NCI-H1092 (cell line): ENCODE measurements at places on chromosomes 3 and 15.

DNA sequence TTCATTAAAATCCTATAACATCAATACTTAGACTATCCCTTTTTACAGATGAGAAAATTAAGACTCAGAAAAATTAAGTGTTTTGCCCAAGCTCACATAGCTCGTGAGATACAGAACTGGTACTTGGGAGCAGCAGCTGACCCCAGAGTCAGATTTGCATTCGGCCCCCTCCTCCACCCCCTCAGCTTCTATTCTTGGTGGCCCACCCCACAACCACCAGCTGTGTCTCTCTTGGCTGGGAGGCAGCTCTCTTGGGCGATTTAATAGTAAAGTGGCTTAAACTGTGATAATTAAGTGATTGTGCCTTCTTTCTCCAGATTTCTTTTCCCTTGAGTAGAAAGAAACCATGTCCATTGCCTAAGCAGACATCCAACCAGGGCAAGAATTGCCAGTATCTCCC, 203.6 kb upstream of the PDZRN3 start:
- DNase-seq, result no peak

DNA sequence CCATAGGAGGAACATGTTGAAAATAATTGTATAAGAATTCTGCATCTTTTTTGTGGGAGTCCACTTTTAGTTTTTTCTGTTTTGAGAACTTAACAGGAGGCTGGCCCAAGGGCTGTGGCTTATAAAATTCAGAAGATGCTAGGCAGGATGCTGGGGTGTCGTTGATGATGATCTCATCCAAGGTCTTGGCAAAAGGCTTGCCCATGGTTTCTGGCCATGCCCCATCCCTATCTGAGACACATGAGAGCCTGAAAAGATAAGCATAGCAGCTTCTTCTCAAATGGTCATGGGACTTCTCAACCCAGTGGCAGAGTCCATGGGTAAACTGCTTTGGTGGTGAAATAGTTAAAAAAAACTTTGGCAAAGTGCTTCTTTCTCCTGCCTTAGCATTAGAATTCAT, 35.2 kb downstream of the CMSS1 start:
- DNase-seq, result no peak

- no peak for DNase-seq
These were observed 321.2 kb downstream of the WDR72 start for GRCh38 chr15:53437985-53438841.

GRCh38 chr3:4356546-4357410, 53.6 kb downstream of the SETMAR start:
- no peak for DNase-seq

DNA sequence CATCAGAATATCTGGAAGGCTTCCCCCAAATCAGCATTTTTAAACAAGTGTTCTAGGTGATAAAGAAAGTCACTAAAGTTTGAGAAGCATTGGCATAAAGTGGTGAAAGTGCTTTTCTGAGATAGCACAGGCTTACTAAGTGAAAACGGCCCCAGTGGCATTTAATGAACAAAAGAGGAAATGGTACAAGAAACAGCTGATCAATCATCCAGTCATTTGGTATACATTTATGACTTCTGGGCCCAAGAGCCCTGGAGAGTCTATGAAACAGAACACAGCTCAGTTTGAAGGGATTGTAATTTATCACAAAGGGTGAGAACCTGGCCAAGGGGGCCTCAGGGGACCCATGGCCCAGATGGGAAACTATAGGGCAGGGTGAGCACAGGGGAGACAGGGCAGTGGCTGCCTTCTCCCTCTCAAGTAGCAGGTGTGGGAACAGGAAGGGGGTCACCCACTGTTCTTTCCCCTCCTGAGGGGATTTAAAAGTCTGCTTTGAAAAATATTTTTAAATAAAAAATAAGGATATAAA, 265.5 kb upstream of the ROPN1 start:
- DNase-seq, result no peak

- DNase-seq, result no peak
These were observed 4.8 kb upstream of the CSK start for GRCh38 chr15:74776821-74777768.

DNA sequence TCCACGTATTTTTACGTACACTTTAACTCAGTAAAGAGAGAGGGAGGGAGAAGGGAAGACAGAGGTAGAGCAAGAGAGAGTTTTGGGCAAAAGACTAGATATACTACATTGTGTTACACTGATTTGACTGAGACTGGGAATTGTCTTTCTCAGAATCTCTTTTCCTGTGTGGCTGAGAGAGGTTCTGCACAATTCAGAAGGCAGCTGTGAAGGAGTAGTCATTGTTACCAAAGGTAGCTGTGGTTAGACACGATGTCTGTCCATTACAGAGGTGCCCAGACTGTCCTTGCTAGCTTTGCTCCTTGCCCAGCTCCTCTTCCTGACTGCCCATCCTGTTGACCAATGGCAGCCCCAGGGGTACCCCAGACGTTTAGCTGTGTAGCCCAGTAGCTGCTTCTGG, 577.5 kb upstream of the CBLB start:
- no peak for DNase-seq

DNA sequence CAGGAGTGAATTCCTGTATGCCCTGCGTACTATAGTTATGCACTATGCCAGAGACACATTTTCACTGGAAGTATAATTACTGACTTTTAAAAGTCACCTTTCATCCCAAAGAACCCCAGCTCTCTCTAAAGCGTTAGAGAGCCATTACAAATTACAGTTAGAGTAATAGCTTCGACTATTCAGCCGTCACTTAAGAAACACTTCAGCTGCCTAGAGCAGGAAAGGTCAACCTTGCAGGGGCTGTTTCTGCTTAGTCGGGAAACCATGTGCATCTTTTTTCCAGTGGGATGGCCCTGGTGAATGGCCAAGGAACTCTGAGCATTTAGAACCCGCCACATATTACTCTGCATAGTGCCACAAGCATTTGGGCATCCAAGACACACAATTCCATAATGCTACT, 235.9 kb downstream of the ARRDC4 start:
- DNase-seq, result no peak

- DNase-seq, result no peak
These were observed 61.2 kb upstream of the STRIT1 start for GRCh38 chr3:155354658-155355057.

DNA sequence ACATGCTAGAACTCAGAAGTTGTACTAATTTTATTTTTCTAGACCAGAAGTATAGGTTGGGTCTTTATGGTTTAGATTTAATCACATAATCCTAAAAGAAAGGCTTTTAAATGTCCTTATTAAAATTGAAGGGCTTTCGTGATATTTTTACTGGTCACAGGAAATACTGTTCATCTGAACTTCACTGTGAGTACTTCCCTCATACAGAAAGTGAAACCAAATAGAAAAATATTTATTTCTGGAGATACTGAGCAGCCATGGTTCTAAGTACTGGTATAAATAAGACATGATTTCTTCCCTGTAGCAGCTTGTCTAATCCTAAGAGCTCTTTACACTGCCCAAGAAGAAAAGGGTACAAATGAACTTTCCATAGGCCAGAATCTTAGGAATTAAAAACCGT, 2.0 kb downstream of the SNRK start:
- DNase-seq, result no peak

DNA sequence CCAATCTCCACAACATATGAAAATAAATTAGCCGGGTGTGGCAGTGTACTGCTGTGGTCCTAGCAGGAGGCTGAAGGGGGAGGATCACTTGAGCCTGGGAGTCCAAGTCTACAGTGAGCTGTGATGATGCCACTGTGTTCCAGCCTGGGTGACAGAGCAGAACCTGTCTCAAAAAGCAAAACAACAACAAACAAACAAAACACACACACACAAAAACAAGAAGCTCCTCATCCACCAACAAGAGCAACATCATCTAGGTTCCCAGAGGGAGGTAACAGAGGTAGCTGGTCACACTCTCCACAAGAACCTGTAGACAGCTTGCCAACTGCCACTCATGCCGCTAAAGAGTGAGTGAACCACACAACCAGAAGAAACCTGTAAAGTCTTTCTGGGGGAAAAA, 34.8 kb downstream of the PTPN9 start:
- DNase-seq, result no peak

DNA sequence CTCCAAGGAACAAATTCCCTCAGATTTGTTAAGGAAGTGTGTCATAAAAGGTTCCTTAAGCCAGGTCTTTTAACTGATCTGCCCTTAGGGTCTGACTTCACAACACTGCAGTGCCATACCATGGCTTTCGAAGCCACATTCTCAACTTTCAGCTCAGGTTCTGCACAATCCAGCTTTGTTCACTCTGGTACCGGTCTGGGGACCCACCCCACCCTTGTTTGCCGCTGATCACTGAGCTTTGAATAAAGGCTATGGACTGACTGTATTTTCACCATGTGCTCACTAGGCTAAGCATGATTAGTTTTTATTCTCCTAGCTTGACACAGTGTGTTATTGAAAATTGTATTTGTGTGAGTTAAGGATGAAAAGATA, 15.9 kb downstream of the SNX1 start:
- no peak for DNase-seq

GRCh38 chr3:27312044-27312668, 57.0 kb downstream of the NEK10 start:
- no peak for DNase-seq

DNA sequence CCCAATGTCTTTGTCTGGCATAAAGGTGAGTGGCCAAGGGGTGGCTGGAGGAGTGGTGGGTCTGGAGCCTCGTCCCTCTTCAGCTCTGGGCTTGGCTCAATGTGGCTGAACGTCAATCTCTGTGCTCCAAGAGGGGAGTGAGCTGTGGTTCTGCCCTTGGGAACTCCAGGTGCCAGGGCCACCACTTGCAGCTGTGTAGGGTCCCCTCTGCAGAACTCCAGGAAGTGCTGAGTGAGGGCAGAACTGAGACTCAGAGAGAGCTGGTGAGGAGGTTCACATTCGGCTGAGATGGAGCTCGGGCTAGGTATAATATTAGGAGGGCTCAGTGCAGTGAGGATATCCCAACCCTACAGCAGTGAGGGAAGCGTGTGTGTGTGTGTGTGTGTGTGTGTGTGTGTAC, 11.6 kb downstream of the DUOX1 start:
- DNase-seq, result no peak

DNA sequence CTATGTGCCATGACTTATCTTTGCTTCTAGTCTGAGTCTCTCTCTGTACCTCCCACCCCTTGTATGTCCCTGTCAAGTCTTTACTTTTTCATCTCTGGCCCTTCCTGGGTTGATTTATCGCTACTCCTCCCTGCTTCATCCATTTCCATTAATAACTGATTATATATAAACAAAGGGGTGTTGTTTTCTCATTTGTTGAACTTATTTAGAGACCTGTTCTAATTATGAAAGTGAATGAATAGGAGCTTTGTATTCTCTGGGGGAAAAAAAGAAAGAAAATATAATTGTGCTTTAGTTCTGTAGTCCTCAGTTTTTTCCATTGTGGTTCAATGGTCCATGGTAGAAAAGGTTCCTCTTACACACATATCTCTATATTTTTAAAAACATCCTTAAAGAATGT, 328.9 kb upstream of the PPP2R3A start:
- no peak for DNase-seq

- no peak for DNase-seq
These were observed 24.5 kb upstream of the SLC15A2 start for GRCh38 chr3:121869736-121870135.

GRCh38 chr15:25864966-25865365, 1.8 kb upstream of the ATP10A start:
- DNase-seq, result no peak

DNA sequence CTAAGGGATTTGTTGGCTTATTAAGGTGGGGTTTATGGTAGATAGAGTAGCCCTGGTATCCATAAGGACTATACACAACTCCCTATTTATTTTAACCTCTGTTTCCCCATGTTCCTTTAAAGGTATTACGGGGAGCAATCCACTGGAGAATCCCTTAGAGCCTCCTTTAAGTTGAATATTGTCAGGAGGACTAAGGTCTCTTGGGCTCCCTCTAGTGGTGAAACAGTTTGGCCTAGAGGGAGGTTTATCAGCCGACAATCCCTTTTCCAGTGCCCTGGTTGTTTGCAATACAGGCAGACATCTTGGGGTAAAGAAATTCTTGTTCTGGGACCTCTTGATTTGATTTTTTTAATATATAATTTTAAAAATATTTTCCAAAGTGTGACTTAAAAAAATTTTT, 12.9 kb downstream of the OPA1 start:
- DNase-seq, result no peak

DNA sequence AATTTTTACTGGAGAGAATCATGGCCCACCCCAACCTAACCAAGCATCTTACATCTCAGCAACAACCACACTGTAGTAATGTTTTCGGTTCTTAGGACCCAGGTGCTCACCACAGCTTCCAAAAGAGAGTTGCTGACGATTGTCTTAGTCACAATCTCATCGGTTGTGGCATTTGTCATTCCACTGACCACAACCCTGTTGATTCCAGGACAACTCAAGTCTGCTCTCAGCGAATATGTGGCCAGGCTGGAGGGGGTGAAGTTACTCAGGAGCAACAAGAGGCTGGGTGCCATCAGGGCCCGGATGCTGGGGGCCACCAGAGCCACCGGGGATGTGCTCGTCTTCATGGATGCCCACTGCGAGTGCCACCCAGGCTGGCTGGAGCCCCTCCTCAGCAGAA, 25.9 kb downstream of the GALNT15 start:
- no peak for DNase-seq

DNA sequence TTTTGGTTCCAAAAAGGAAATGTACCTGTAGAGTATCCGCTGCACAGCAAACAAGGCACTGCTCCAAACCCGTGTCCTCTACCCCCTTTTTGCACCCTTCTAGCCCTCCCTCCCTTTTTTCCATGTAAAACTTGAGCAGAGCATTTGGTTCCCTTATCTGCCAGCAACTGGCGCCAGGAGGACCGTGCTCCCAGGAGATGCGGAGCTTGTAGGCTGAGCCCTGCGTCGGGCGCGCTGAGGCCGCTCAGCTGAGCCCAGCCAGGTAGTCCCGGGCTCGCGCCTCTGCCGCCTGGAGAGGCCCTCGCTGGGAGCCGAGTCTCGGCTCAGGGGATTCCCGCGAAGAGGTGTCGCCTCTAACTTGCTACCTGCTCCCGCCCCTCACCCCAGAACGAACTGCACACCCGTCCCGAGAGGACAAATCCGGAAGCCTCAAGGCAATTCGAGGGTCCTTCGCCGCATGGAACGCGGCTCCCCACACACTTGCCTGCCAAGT, 575 bp downstream of the TRPM7 start:
- no peak for DNase-seq

DNA sequence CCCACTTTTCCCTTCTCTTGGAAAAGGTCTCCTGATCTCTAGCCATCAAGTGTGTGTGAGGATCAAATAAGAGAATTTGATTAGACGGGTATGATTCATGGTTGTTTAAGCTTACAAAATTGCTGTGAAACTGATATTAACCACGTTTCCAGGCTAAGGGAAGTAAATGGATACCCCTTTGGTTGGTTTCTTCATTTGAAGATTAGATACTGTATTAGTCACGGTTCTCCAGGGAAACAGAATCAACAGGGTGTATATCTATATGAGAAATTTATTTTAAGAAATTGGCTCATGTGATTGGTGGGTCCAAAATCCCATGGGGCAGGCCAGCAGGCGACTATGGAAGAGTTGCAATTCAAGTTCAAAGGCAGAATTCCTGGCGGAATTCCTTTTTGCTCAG, 112.7 kb upstream of the SELENOK start:
- no peak for DNase-seq

DNA sequence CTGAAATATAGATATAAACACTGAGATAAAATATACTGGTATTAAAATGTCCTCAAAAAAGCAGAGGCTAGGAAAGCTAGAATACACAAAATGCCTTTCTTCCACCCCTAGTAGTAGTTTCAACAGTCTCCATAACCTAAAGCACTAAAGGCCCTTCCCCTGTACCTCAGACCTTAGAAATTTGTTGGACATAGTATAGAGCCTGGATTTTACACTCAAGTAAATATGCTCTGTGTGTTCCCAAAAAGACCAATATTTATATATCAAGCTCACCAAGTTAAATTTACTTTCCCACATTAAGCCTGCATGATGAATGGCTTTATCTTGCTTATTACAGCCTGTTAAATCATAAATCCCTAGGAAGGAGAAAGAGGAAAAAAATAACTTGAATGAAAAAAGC, 378.7 kb upstream of the AZI2 start:
- DNase-seq, result no peak
